Aortic smooth muscle cell (primary cell): ENCODE measurements at places on chromosomes 12 and 14. TPM values are rescaled to one million over a fixed set of nuclear protein-coding genes. Genes with fewer than 3 reads are reported as not detected.

The C12orf54 gene
- not detected in 2 replicates for total RNA-seq

The SCNN1A gene
- total RNA-seq: not detected in 2 replicates

The CCDC196 gene
- not detected in 2 replicates for total RNA-seq

The FOXA1 gene
- total RNA-seq: not detected in 2 replicates

The AQP2 gene
- total RNA-seq: not detected in 2 replicates

The CCDC175 gene
- not detected in 2 replicates for total RNA-seq

The NEMP1 gene
- total RNA-seq: 8.5 and 11.2 TPM in 2 replicates

The SLC7A7 gene
- 1.9 and 2.6 TPM in 2 replicates for total RNA-seq

The MANSC4 gene
- total RNA-seq: not detected in 2 replicates

The SYNDIG1L gene
- not detected in 2 replicates for total RNA-seq

The GUCY2C gene
- total RNA-seq: under 0.01 TPM in 1 of 2 replicates, not detected in the other

The BCL2L14 gene
- total RNA-seq: 0.06 TPM in 1 of 2 replicates, not detected in the other

The C14orf180 gene
- total RNA-seq: not detected in 2 replicates

The CCDC60 gene
- total RNA-seq: not detected in 2 replicates

The CPM gene
- 0.87 and 7.9 TPM in 2 replicates for total RNA-seq

The ANP32D gene
- 0.12 TPM in 1 of 2 replicates, not detected in the other for total RNA-seq

The ADAM21 gene
- total RNA-seq: 0.50 and 1.2 TPM in 2 replicates

The KLRC3 gene
- total RNA-seq: not detected in 2 replicates

The TAS2R43 gene
- 0.40 and 2.2 TPM in 2 replicates for total RNA-seq

The HSPB8 gene
- total RNA-seq: 16.1 and 24.6 TPM in 2 replicates

The TAC3 gene
- total RNA-seq: not detected in 2 replicates

The TSPAN11 gene
- 0.25 and 0.26 TPM in 2 replicates for total RNA-seq

The POTEM gene
- not detected in 2 replicates for total RNA-seq

The TNFAIP2 gene
- total RNA-seq: 65.9 and 69.1 TPM in 2 replicates

The COCH gene
- 0.06 TPM in 1 of 2 replicates, not detected in the other for total RNA-seq

The CD163L1 gene
- 0.68 and 3.6 TPM in 2 replicates for total RNA-seq

The SIX6 gene
- total RNA-seq: not detected in 2 replicates

The GLT8D2 gene
- 51.8 and 82.5 TPM in 2 replicates for total RNA-seq

The IL31 gene
- not detected in 2 replicates for total RNA-seq

The LPAR5 gene
- total RNA-seq: not detected in 2 replicates

The TMTC1 gene
- total RNA-seq: 27.0 and 101 TPM in 2 replicates

The TSPAN19 gene
- not detected in 2 replicates for total RNA-seq

The OTUB2 gene
- 0.53 and 1.2 TPM in 2 replicates for total RNA-seq

The JPH4 gene
- not detected in 2 replicates for total RNA-seq

The AKAP6 gene
- total RNA-seq: 9.1 and 65.5 TPM in 2 replicates

The SPTB gene
- total RNA-seq: under 0.01 and 0.06 TPM in 2 replicates

The GRIP1 gene
- not detected in 2 replicates for total RNA-seq

The RARG gene
- total RNA-seq: 42.1 and 48.3 TPM in 2 replicates
